ENCODE measurements at places on chromosomes 6 and 20. TPM values are rescaled to one million over a fixed set of nuclear protein-coding genes. Genes with fewer than 3 reads are reported as not detected.

- no peak for DNase-seq
These were observed 300.3 kb downstream of the SMOC2 start for GRCh38 chr6:168741305-168741704.

DNA sequence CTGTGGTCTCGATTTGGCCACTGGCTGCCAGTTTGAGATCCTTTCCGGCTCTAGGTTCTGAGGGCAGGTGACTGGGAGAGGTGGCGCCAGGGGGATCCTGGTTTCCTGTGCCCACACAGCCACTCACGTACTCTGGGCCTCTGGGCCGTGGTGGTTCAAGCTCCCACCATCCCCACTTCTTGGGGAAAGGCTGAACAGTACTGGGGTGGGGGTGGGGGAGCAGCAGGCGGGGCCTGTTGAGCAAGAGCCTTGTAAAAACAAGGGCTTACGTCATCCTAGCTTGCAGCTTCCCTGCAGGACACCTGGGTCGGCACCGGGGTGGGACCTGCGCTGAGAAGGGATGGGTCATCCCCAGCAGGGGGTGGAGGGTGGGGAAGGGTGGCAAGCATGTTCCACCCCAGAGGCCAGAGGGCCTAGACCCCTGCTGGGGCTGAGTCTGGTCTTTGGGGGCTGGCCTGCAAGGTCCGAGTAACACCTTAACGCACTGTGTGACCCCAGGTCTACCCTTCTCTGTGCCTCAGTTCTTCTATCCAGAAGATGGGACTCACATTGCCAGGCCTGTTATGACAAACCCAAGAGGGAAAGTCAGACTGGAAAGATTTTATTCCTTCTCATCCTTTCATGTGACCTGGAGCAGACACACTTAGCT is 3.1 kb upstream of the CEBPB start:
- DNase-seq: no peak

GRCh38 chr6:140956571-140957369 is 1176.0 kb upstream of the GJE1 start:
- peak; percentile 45 for DNase-seq

- no peak for DNase-seq
These were observed 14.7 kb downstream of the SCUBE3 start for GRCh38 chr6:35228481-35228880.

DNA sequence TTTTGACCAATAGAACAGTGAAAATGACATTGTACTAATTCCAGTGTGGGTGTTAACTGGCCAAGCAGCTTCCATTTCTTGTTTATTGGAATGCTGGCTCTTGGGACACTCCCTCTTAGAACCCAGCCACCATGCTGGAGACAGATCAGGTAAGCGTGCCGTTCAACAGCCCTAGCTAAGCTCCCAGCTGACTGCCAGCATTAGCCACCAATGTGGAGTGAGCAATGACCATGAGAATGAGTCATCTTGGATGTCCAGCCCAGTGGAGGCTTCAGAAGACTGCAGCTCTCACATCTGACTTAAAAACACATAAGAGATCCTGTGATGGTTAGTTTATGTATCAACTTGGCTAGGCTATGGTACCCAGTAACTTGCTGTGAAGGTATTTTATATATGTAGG is 3.0 kb upstream of the LINC00237 start:
- no peak for DNase-seq

- no peak for DNase-seq
These were observed 79.1 kb downstream of the LYRM2 start for GRCh38 chr6:89559487-89559886.

GRCh38 chr6:6901205-6901719 is 206.5 kb upstream of the RREB1 start:
- DNase-seq: no peak

DNA sequence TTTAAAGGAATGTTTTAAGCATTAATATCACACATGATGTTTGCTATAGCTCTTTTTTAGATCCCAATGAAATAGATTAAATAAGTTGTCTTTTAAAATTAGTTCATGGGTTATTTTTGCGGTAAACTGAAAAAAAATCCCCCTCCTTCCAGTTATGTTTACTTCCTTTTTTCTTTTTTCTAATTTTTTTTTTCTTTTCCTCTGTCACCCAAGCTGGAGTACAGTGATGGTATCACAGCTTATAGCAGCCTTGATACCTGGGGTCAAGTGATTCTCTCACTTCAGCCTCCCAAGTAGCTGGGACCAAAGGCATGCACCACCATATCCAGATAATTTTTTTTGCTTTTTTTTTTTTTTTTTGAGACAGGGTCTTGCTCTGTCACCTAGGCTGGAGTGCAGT is 17.8 kb upstream of the SCAF8 start:
- no peak for DNase-seq

GRCh38 chr6:10557913-10558312 is 36.8 kb downstream of the GCNT2 start:
- no peak for DNase-seq

- DNase-seq: no peak
These were observed 41.6 kb upstream of the NOX3 start for GRCh38 chr6:155497273-155497672.

- no peak for DNase-seq
These were observed 5.8 kb downstream of the SGK1 start for GRCh38 chr6:134312038-134312660.

GRCh38 chr20:44264287-44264686 is 17.2 kb downstream of the GDAP1L1 start:
- DNase-seq: no peak

- DNase-seq: no peak
These were observed 270.7 kb upstream of the ADGRB3 start for GRCh38 chr6:68364271-68364805.

- no peak for DNase-seq
These were observed 19.7 kb downstream of the FAM217A start for GRCh38 chr6:4059115-4059777.

- no peak for DNase-seq
These were observed 10.5 kb downstream of the SYTL3 start for GRCh38 chr6:158660333-158660754.

DNA sequence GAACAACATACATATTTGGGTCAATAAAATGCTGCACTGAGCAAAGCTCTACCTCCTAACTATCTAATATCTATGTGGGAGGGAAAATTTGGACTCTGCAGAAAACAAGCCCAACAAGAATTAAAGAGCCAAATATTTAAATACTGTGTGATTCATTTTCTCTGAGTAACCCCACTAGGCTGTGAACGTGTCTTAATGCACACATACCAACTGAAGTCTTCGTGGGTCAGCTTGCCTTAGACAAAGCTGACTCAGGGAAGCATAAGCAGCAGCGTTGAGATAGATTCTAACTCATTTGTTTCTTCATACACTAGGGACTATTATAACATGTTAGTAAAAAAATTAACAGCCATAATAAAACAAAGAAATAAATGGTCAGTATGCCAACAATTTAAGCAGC is 114.3 kb downstream of the GJA1 start:
- DNase-seq: no peak

DNA sequence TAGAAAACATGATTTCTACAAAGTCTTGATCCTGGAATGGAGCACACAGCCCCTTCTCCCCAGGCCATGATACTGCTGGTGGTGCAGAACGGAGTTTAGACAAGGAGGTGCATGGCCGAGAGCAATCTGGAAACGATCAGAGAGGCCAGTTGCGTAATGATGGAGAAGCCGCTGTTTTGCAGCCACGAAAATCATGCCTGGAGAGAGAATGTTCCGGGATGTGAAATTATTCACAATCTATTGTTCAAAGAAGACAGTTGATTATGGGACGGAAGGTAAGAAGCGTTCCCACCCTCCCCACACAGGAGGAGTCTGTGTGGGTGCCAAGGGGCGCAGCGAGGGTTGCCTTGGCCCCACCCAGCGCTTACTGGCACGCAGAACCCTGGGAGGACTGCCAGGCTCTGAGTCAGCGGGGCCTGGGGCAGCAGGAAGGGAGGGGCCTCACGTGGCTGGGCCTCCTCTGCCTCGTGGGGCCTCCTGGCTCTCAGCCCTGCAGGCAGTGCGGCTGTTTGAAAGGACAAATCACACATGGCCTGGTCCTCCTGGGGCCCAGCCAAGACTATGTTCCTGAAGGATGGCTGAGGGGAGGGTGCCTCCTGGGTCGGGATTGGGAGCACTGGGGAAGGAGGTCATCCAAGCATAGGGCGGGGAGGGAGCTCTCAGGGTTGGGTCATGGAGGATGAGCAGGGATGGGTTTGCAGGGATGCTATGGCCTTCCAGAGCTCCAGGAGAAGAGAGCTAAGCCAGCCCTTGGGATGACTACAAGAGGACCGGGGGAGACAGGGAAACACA is 8.7 kb upstream of the AP5S1 start:
- DNase-seq: peak; percentile 99

DNA sequence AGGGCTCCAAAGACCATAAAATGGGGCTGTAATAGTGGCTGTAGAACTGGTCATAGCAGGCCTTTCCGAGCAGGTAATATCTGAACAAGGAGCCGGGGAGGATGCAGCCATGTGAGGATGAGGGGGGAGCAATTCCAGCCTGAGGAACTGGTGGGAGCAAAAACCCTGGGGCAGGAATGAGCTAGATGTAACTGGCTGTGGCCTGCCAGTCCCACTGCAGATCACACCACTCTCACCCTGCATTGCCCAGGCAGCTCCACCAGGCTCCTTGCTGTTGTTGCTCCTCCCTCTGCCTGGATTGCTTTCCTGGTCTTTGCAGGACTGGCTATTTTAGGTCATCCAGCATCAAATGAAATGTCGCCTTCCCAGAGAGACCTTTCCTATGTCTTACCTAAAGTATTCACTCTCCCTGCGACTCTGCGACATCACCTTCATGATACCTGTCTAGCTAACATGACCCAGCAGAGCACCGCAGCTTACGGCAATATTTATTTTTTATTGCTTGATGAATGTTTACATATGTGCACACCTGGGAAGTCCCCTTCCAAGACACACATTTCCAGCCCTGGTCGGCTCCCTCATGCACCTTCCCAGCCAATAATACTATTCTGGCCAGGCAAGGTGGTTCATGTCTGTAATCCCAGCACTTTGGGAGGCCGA is 2.4 kb upstream of the ZFP64 start:
- DNase-seq: no peak

GRCh38 chr6:152184917-152185574 is 377.6 kb downstream of the ESR1 start:
- DNase-seq: no peak

The TFAP2C gene
- not detected for polyA plus RNA-seq

The SHLD1 gene
- 5.1 TPM for polyA plus RNA-seq

The ATP5F1E gene
- polyA plus RNA-seq: 165 TPM

The EDN3 gene
- polyA plus RNA-seq: 23.1 TPM

The PNLDC1 gene
- 0.31 TPM for polyA plus RNA-seq

The TRIM31 gene
- not detected for polyA plus RNA-seq

Data from muscle of arm (tissue), 14 donors.